Calu3 (cell line): ENCODE measurements at places on chromosomes 5 and 9.

DNA sequence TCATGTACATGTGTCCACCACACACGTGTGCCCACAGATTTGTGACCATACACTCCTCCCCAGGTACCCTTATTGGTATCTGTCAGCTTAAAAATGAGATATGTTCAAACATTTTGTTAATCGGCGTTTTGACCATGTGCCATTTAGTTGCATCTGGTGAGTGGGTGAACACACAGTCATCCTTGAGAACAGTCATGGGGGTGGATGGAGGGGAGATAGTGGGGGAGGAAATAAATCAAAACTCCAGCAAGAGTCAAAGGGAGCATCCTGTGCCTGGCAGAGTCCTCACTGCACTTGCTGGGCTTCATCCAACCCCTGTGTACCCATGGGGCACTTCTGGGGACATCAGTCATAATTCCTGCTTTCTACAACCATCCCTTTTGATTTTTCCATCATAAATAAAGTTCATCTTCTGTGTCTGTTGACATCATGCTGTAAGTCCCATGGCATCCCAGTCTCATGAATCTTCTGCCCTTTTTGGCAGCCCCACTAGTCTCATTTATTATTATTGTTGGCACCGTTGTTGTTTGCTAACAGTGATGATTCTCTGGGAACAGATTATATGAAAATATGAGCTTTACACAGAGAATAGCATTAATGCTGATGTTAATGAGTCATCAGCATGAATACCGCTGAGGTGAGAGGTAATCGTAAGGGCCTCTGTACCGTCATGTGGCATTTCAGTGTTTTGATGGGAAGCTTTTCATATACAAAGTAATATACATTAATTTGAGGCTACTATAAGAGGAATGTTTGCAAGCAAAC, 24.4 kb upstream of the CLK4 start:
- DNase-seq: no peak

DNA sequence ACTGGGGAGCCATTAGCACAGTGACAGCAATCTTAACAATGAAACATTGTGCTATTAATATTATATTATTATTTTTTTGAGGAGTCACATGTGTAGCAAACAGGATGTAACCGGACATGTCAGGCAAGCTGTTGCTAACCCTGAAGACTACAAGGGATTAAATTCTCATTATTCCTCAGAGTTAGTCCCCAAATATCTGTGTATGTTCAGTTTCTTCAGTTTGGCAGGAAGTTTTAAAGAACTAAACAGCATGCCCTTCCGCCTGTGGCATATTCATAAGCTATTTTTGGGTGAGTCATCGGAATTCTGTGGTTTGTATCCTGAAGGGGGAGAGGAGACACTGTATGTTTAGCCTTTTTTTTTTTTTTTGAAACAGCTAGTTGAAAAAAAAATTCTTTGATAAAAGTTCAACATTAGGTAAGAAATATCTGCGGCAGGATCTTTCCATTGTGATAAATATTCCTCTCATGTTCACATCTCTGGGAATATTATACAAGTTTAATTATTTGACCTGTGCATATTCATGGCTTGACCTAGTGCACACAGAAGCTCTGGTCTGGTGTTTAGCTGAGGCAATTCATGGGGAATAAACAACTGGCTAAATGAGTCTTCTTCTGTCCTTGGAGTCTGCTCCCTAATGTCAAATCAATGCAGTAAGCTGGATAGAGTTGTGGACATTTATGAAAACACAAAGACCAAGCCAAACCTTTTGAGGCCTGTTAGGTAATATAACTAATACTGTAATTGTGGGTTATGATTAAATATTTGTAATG, 202.7 kb upstream of the CDKN2B start:
- DNase-seq: peak; percentile 54

DNA sequence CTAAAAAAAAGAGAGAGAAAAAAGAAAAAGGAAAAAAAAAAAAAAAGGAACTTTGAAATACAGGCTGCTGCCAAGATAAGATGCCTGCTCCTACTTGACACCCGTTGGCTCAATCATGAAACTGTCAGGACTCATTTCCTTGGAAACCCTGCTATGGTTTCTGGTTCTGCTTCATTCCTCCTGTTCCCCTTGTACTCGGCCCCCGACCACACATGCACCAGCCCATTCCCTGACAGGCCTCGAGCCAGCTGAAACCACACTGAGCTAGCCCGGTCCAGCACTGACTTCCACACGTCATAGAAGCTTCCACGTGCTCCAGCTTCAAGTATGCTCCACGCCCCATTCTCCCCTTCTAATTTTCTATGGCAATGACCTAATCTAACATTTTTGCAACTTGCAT, 93.2 kb downstream of the MYO10 start:
- no peak for DNase-seq

- no peak for DNase-seq
Measured at GRCh38 chr5:154196955-154197652, 6.6 kb downstream of the GALNT10 start.

GRCh38 chr5:113123618-113124017, 147.0 kb downstream of the DCP2 start:
- peak; percentile 13 for DNase-seq

DNA sequence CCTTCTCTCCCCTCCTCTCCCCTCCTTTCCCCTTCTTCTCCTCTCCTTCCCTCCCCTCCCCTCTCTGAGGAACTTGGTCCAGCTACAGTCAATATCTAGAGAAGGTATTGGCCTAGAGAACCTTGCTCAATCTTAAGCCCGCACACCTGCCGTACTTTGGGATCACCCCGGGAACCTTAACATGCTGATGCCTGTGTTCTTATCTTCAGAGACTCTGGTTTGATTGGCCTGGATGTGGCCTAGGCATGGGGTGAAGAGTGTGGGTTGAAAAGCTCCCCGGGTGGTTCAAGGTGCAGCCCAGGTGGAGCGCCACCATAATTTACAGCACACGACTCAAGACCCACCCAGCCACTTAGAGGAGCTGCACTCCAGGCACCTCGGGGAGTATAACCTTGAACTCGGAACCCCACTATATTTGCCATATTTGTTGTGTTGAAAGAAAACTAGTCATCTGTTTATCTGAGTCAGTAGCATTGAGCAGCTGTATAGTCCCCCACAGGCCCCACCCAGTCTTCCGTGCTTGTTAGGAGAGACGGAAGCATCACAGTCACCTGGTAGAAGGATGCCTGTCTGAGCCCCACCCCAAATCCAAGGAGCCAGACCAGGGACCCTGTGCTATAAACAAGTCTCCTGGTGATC, 14.4 kb upstream of the PHF19 start:
- no peak for DNase-seq

DNA sequence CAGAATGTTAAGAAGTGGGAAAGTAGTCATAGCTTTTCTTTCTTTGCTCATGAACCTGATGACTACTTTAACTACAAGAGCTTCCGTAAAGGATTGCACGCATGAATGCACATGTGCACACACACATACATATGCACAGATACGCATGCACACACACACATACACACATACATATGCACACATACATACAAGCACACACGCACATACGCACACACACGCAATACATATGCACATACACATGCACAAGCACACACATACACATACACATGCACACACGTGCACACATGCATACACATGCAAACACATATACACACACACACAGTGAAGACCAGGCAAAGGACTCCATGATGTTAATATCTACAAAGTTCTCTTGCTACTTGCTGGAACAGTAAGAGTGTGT, 22.9 kb downstream of the LSM11 start:
- DNase-seq: no peak

- DNase-seq: no peak
Measured at GRCh38 chr5:143170104-143170503, 233.4 kb downstream of the NR3C1 start.

GRCh38 chr9:100229136-100229535, 123.6 kb downstream of the TEX10 start:
- no peak for DNase-seq

- DNase-seq: no peak
Measured at GRCh38 chr9:97848480-97849237, 4.4 kb upstream of the FOXE1 start.

- no peak for DNase-seq
Measured at GRCh38 chr5:68732251-68732650, 361.6 kb upstream of the SLC30A5 start.

- DNase-seq: no peak
Measured at GRCh38 chr9:135661816-135662560, 1.1 kb upstream of the LCN9 start.
